ENCODE measurements at places on chromosomes 7 and 10.

DNA sequence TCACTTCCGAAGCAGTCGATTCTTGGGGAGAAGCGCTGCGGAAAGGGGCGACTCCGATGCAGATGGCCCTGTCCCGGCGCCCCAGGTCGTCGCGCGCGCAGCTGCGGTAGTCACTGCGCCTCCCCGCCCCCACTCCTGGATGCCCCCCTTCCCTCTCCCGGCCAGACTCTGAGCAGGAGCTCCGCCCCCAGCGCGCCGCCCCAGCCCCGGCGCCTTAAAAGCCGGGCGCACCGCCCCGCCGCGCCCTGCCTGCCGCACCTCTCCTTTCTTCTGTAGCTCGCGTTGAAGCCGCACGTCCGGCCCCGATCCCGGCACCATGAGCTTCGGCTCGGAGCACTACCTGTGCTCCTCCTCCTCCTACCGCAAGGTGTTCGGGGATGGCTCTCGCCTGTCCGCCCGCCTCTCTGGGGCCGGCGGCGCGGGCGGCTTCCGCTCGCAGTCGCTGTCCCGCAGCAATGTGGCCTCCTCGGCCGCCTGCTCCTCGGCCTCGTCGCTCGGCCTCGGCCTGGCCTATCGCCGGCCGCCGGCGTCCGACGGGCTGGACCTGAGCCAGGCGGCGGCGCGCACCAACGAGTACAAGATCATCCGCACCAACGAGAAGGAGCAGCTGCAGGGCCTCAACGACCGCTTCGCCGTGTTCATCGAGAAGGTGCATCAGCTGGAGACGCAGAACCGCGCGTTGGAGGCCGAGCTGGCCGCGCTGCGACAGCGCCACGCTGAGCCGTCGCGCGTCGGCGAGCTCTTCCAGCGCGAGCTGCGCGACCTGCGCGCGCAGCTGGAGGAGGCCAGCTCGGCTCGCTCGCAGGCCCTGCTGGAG, at the start of gene INA:
Gene INA (plus strand): TSS at position 243 of the 817 bp plus-strand sequence. CDS start 74 bp downstream, at position 317.
- DNase-seq = no peak

DNA sequence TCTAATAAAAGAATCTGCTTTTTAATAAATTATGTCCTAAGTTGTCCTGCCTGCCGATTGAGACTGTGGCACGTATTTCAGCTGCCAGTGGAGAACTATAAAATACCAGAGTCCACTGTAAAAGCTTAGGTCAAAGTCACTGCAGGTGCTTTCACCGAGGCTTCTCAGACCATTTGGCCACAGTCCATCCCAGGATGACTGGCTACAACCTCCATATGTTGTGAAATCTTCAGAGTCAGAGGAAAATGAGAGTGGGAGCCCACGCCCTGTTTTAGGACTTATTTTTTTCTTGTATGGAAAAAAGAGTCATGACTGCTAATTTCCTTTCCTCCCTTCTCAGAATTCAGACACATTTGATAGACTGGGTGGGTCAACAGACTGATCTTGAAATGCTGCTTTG, 182.9 kb downstream of the ANK3 start:
- DNase-seq = no peak

DNA sequence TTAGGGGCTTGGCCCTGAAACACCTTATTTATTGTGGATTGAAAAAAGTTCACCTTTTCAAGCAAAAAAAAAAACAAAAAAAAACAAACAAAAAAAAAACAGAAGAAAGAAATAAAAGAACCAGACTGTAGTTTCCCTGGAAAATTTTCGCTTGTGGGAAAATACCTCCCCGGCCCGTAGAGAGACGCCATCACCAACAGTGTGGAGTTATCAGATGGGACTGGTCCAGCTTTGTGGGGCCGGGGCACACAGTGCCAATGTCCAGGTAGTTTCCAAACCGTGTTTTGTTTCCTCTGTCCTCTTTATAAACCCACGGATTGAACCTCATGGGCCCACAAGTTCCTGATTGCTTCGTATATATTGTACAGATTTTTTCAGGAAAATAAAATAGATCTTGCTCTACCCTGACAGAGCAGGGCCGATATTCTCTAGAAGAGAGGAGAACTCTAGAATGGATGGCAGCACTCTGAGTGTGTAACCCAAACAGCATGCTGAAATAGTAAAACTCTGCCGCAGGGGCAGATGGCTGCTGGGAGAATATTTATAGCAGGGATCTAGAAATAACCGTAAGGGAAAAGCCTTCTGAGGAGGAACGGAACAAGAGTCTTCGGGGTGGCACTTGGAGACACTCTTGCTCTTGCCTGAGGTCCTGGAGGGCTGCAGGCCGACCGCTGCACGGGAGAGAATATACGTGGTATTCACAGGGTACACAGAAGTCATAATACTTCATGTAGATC, 241.0 kb downstream of the FRMD4A start:
- DNase-seq = no peak

- DNase-seq = no peak
These were observed 26.2 kb downstream of the ABLIM1 start for GRCh38 chr10:114631666-114632417.

DNA sequence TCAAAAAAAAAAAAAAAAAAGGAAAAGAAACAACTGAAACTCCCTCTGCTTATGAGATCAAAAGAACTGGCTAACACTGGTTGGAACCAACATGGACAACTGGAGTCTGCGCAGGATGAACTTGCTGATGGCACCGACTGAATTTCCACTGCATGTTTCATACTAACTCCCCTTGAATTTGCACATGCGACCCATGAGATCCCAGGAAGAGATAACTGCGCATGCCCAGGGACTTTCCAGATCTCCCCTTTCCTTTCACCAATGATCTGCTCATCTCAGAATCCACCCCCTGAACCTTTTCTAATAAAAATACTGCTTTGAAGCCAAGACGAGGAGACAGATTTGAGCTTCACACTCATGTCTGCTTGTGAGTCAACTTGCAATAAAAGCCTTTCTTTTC, 20.7 kb downstream of the LBX1 start:
- DNase-seq = no peak

- no peak for DNase-seq
These were observed 39.1 kb downstream of the SIRT1 start for GRCh38 chr10:67923551-67923950.

GRCh38 chr10:100866575-100867098, 46.1 kb upstream of the SLF2 start:
- DNase-seq = no peak

DNA sequence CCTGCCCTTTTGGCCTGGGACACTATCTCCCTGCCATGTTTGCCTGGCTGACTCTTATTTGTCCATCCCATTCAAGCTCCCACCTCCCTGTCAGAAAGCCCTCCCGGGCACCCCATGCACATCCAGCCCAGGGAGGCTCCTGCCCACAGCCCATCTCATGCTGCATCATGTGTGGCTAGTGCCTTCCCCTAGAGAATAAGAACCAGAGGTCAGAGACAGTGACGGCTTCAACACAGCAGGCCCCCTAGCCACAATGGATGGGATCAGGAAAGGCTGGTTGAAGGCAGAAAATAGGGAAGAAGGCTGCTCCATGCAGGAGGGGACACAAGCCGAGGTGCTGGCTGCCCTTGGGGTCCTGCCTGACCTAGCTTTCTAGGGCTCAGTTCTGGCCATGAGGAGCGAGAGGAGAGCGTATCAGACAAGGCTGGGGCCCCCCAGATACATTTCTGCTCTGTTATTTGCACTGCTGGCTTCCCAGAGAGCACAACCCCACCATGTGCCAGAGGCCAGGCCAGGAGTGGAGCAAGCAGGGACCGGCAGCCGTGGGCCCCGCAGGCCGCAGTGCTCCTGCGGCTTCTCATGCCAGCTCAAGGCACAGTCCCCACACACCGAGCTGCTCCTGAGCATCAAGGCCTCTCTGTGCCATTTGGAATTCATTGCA, 161.1 kb upstream of the ZMIZ1 start:
- no peak for DNase-seq

GRCh38 chr7:82275342-82275741, 168.2 kb downstream of the CACNA2D1 start:
- DNase-seq = no peak

DNA sequence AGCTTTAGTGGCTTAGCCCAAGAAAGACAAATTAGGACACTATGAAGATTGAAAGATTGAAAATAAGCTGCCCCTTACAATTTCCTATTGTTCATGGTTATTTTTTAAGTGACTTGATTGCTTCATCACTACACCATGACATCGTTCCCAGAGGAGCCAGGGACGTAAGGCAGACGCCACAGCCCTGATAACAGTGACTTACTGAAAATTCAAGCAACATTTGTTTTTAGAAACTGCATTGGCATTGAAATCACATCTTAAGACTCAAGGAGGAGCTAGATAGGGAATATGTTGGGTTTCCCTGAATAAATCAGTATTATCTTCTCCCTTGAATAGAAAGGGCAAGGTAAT, 38.7 kb upstream of the ANK3 start:
- no peak for DNase-seq

DNA sequence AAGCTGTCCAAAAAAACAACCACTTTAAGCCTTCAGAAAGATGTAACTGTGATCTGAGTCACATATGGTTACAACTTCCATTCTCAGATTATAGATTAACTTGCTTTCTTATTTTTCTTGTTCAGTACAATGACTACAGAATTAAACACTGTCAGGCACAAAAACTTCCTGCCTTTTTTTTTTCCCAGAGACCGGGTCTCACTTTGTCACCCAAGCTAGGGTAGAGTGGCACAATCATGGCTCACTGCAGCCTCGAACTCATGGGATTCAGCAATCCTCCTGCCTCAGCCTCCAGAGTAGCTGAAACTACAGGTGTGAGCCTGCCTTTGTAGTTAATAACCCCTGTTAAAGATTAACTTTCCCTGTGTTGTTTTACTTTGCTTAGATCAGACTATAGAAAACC, 163.2 kb downstream of the AVL9 start:
- DNase-seq = no peak

DNA sequence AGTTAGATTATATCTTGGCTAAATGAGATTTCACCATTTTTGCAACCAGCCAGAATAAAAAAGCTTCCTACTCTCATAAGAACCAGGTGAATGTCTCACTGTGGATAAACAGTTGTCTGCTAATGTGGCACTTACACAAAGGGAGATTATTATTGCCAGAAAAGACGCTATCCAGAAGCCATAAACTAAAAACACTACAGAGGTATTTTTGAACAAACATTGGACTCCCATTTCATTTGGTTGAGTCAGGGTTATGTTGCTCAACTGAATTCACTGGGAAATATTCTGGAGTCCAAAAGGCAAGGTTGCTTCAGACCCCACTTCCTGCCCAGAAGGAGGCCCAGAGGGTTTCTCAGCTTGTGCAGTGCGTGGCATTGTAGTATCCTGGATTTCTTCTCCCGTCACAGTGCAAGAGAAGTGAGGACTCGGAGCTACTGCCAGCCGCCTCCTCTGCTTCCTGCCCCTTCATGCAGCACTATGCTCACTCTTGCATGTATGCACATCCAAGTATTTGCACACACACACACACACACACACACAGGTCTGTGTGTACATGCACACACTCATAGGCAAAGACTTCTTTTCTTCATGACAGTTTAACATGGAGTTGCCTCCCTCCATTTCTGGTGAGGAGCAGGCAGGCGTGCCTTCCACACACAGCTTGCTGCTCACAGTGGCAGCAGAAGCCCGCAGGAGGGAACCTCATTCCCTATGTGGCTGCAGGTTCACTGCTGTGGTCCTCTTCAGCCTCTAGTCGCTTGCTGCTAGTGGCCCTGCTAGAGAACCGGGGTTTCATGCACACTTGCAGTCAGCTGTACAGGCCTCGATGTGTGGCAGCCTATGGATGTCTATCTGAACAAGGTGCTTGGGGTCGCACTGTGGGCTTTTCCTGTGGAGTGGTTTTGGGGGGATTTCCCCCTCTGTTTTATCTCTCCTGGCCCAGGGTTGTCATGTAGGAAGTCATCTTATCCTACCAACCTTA, 10.1 kb downstream of the DENND10 start:
- no peak for DNase-seq

DNA sequence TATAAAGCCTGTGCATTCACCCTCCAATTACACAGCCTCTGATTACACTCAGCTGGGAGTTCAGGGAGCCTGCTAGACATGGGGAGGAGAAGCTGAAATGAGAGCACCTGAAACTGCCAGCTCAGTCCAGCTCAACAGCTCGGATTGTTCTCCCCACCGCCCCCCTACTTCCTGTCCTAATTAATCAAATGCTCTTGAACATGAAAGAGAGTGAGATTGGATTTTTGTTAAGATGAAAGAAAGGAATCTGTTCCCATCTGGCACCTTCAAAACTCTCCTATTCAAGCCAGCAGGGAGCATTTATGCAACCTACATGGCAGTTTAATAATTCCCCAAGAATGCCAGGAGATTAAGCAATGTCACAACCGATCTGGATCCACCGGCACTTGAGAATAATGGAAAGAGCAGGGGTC, 98.0 kb downstream of the NPSR1 start:
- no peak for DNase-seq

DNA sequence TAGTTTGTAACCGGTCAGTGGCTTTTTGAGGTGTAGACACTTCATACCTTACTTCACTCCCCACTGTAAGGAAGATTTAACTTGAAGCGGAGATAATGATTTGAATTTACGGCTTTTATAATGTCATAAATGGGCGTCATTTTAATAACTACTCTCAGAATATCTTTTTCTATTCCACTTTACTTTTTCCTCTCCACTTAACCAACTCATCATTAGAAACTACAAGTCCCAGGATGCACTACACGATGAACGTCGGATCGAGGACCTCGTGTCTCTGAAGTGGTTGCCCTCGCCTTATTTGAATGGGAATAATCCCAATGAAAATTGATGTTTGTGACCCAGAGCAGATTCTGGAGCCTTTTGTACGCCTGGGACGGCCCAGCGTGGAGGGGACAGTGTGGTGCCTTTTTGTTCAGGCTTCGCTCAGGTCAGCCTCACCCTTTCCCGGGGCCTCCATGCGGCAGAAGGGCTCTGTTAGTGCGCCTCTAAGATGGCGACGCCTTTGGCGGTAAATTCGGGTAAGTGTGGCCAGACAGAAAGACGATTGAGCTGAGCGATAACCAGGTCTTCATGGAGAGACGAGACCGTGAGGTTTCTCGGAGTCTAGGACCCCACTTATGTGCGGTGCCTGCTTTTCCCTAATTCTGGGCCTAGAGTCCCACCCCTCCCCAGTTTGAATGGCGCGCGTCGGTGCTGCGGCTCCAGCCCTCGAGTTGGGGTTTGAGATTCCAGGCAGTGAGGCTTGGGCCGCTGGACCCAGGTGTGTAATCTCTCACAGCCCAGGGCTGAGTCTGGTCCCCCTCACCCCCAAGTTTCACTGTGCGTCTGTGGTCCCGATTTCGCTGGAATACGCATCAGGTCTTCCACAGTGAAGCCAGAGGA, at the start of gene NUP205:
Gene NUP205 (plus strand): TSS at position 463 of the 882 bp plus-strand sequence. CDS start 28 bp downstream, at position 491.
- DNase-seq = peak; percentile 83

DNA sequence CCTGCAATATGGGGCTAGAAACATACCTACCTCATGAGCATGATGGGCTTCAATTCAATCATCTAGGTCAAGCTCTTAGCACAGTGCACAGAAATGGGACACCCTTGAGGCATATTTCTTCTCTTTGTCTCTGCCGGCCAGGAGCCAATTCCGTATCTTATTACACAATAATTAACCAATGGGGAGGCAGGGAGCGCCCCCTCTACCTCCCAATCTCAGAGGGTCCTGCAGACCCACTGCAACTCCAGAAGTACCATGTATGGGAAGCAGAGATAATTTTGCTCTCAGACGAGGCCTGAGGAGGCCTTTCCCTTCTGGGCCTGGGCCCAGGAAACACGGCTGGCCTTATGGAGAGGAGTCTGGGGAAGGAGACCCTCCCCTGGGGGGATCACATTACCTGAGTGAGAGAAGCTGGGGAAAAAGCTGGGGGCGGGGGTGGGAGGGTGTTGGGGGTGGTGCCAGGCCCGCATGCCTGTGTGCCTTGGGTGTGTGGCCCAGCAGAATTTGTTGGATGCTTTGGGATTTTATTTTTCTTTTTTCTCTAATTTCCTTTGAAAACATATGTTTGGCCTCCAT, 155.5 kb downstream of the UBE2H start:
- no peak for DNase-seq
